Erythroblast (primary cell): ENCODE measurements at places on chromosomes 6 and 20.

DNA sequence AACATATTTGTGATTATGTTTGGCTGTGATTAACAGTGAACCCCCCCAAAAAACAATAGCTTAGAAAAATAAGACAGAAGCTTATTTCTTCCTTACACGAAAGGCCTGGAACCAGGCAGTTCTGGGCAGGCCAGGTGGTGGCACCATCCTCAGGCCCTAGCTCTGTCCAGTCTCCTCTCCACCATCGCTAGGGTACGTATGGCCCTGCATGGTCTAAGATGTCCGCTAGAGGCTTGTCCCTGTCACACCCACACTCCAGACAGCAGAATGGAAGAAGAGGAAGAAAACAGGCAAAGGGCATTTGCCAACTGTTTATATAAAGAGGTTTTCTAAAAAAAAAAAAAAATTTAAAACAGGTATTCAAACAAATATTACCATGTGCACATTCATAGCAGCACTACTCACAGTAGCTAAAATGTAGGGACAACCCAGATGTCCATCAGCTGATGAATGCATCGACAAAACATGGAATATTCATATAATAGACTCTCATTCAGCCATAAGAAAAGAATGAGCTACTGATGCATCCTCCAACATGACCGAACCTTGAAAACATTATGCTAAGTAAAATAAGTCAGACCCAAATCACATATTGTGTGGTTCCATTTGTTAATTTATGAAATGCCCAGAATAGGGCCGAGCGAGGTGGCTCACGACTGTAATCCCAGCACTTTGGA, 6.7 kb downstream of the TGM3 start:
- DNase-seq: peak; percentile 5

- DNase-seq: no peak
These were observed 5.5 kb downstream of the BMP7 start for GRCh38 chr20:57260934-57261333.

- DNase-seq: no peak
These were observed 100.5 kb downstream of the ERMARD start for GRCh38 chr6:169851641-169852503.

DNA sequence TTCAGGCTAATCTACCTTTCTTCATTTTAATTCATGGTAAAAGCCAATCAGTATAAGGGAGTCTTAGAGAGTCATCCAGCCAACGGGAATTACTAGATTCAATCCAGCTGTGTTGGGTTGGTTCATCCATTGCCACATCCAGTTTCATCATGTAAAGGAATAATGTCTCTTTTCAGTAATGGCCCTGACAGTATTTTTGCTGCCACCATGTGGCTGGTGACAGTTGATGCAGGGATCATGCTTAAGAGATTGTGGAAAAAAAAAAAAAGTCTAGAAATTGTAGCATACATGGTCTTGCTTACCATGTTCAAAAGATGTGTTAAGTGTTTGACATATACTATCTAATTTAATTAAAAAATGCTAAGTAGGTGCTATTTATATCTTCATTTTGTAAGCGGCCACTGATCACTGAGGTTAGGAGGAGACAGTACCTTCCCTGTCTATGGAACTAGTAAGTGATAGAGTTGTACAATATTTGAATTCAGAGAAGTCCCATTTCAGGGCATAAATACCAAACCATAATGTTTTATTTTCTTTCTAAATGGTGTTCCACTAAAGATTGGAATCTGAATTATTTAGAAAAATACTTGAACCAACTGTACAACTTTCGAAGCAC, 135.9 kb downstream of the KHDRBS2 start:
- peak; percentile 8 for DNase-seq

DNA sequence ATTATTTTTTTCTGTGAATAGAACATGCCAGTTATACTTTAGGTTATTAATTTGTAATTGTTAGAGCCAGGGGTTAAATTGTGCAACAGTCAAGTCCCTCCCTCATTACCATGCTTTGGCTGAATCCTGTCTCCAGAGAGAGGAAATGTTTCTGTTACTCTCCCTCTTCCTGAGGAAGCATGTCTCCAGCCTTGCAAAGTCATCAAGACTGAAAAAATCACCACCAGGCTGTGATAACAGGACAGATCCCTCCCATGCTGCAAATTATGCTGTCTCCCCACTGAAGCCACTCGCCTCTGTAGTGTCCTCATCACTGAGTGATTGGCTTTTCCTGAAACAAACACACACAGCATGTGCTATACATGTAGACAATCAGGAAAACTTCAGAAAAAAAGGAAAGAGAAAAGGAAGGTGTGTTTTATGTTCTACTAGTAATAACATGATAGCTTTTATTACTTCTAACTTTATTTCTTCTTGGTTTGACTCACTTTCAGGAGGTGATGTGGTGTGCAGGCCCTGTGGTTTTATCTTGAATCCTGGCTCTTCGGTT, 290.0 kb upstream of the JAG1 start:
- DNase-seq: no peak

- no peak for DNase-seq
These were observed 114.3 kb upstream of the JAG1 start for GRCh38 chr20:10788055-10788454.

DNA sequence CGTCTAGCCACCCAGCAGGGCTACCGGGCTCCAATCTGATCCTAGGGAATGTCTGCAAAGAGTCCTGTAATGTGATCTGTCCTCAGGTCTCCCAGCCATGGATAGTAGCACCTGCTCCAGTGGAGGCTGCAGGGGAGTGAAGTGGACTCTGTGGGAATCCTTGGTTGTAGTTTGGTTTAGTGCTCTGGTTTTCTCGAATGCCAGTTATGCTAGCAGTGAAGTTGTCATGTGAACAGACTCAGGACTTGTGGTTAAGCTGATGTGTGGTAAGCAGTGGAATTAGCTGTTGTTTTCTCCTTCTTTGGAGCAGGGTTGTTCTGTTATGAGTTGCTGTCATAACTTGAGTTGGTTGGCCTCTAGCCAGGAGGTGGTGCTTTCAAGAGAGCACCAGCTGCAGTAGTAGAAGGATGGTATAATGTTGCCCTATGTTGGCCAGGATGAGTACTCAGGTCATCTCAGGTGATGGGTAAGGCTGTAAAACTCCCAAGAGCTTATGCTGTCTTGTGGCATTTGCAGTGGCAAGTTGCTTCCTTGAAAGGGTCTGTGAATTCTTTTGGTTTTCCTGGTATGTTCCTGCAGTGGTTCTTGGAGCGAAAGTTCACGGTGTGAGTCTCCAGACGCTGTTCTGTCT, 390.2 kb downstream of the UTRN start:
- DNase-seq: no peak

GRCh38 chr6:52352239-52353018, 9.5 kb upstream of the PAQR8 start:
- no peak for DNase-seq

DNA sequence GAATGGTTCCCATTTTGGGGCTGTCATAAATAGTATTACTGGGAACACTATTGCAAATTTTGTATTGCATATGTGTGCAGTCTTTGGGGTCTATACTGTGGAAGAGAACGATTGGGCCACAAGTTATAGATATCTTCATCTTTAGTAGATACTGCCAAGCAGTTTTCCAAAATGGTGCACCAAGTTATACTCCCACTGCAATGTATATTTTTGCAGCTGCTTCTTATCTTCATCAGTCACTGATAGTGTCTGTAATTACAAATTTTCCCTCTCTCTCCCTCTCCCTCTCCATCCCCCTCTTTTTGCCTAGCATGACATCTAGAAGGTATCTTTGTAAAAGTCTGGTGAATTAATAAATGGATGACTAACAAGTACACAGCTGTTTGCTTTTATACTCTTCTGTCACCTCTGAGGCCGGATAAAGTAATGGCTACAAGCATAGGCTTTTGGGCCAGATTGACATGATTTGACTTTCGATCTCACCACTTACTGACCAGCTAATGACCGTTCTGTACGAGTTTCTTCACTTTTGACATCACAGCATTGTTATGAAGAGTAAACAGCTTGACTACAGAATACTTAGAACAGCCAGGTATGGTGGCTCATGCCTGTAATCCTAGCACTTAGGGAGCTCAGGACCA, 113.3 kb upstream of the SLC2A12 start:
- DNase-seq: no peak

DNA sequence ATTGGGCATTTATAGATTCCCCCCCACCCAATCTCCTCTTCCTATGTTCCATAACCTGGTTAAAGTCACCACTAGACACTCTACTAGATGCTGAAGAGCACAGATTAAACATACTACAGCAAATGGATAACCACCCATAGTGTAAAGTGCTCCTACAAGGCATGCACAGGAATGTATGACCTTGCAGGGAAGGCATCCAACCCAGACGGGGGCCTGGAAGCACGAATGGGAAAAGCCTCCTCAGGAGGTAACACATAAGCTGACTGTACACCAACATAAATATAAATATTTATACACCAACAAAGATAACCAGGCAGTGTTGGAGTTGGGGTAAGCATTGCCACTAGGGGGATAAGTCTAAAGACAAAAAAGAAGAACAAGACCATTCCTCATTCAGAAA, 691.7 kb downstream of the GRIK2 start:
- no peak for DNase-seq

DNA sequence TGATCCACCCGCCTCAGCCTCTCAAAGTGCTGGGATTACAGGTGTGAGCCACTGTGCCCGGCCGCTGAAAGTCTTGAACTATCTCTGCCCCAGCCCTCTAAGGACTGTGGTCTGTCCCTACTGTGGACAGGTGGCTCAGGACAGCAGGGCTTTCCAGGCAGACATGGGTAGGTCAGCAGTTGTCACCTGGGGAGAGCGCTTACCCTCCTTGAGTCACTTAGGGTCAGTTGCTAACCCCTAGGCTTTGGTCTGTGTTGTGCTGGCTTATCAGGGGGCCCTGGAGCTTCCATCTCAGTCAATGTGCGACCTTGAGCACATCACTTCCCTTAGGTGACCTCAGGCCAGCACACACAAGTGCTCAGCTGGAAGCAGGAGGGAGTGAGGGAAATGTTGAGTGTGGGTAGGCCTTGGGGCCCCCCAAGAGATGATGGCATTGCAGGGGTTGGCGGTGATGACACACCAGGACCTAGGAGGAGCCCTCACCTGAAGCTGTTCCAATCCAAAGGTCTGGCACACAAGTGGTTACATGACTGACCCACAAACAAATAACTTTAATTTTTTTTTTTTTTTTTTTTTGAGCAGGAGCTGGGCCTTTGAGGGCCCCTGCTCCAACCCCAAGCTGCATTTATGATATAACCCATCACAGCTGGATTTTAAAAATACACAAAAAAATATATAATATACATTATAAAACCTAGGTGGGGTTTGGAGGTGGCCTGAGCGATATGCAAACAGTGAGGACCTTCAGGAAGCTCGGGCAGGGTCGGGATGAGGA, 5.1 kb downstream of the RPL10A start:
- no peak for DNase-seq

DNA sequence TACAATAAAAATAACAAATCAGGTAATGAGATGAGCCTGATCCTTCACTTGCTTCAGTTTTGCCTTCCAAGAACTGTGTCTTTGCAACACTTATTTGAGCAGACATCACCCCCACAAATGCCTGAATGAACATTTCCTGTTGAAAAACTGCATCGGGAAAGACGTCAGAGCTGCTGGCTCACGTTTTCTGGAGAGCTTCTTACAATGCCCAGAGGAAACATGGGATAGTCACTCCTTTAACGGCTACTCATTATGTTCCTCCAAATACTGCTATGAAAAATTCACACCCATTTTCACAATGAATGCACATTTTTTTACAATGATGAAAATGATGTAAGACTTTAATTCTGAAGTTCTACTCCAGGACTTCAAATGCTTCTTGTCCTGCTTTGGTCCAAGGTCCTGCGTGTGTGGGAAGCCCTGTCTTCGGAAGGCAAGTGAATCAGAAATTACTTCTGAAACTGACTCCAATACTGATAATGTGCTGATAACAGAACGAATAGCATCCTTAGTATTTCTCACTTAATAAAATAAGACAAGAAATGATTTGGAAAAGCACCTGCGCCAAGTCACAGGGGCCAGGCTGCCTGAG, 238.0 kb downstream of the ANKRD60 start:
- DNase-seq: no peak

DNA sequence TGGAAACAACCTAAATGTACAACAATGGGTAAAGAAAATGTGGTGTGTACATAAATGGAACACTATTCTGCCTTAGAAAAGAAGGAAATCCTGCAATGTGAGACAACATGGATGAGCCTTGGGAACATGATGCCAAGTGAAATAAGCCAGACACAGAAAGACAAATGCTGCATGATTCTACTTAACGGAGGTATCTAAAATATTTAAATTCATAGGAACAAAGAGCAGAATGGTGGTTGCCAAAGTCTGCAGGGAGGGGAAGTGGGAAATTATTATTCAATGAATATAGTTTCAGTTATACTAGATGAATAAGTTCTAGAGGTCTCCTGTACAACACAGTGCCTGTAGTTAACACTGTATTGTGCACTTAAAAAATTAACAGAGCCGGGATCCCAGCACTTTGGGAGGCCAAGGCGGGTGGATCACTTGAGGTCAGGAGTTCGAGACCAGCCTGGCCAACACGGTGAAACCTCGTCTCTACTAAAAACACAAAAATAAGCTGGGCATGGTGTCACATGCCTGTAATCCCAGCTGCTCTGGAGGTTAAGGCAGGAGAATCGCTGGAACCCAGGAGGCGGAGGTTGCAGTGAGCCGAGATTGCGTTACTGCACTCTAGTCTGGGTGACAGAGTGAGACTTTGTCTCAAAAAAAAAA, 71.4 kb upstream of the SNX9 start:
- DNase-seq: no peak

GRCh38 chr6:14903176-14904038, 342.5 kb upstream of the JARID2 start:
- no peak for DNase-seq

GRCh38 chr6:27651371-27651732, 178.4 kb upstream of the ZNF184 start:
- no peak for DNase-seq

GRCh38 chr6:75437421-75437891, 56.1 kb downstream of the FILIP1 start:
- no peak for DNase-seq

- no peak for DNase-seq
These were observed 246.2 kb downstream of the HIVEP2 start for GRCh38 chr6:142698751-142699150.

DNA sequence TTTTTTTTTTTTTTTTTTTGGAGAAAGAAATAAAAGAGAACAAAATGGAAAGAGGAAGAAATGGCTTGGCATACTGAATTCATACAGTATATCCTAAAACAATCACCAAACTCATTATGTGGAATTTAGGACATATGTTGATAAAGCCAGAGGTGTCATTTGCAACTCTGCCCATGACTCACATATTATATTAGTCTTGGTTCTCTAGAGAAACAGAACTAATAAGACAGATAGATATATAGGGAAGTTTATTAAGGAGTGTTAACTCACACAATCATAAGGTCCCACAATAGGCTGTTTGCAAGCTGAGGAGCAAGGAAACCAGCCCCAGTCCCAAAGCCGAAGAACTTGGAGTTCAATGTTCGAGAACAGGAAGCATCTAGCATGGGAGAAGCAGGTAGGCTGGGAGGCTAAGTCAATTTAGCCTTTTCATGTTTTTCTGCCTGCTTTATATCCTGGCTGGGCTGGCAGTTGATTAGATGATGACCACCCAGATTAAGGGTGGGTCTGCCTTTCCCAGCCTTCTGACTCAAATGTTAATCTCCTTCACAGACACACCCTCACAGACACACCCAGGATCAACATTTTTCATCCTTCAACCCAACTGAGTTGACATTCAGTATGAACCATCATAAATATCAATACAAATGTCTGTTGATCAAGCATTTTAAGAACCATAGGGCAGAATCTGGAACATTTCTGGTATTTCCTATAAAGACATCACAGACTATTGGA, 102.3 kb downstream of the UBE3D start:
- DNase-seq: peak; percentile 52

- DNase-seq: no peak
These were observed 117.2 kb upstream of the LY86 start for GRCh38 chr6:6471276-6471675.

GRCh38 chr20:32819992-32820697, 391 bp downstream of the MAPRE1 start:
- DNase-seq: peak; percentile 86
